ENCODE measurements at places on chromosomes 3 and 15. TPM values are rescaled to one million over a fixed set of nuclear protein-coding genes. Genes with fewer than 3 reads are reported as not detected.

Gene RPL32
- 2,310 TPM for total RNA-seq

Gene SI
- not detected for total RNA-seq

Gene CDC25A
- total RNA-seq, result 3.9 TPM

Gene C3orf52
- total RNA-seq, result 4.8 TPM

Gene GOLGA6L10
- 0.13 TPM for total RNA-seq

Gene UROC1
- not detected for total RNA-seq

Gene AGBL1
- not detected for total RNA-seq

Gene SLC24A1
- total RNA-seq, result 4.4 TPM

Gene CNTN6
- 0.66 TPM for total RNA-seq

Gene CX3CR1
- total RNA-seq, result under 0.01 TPM

Gene NPAP1
- total RNA-seq, result not detected

Gene C3orf70
- total RNA-seq, result 2.0 TPM

Data from aortic smooth muscle cell (primary cell).